Left lobe of liver (tissue), 2 donors: ENCODE measurements at places on chromosomes 3 and 15.

GRCh38 chr3:192863091-192863420, 54.6 kb downstream of the MB21D2 start:
- no peak for DNase-seq

- DNase-seq: no peak
Measured at GRCh38 chr3:146431240-146431639, 38.1 kb downstream of the PLSCR2 start.

DNA sequence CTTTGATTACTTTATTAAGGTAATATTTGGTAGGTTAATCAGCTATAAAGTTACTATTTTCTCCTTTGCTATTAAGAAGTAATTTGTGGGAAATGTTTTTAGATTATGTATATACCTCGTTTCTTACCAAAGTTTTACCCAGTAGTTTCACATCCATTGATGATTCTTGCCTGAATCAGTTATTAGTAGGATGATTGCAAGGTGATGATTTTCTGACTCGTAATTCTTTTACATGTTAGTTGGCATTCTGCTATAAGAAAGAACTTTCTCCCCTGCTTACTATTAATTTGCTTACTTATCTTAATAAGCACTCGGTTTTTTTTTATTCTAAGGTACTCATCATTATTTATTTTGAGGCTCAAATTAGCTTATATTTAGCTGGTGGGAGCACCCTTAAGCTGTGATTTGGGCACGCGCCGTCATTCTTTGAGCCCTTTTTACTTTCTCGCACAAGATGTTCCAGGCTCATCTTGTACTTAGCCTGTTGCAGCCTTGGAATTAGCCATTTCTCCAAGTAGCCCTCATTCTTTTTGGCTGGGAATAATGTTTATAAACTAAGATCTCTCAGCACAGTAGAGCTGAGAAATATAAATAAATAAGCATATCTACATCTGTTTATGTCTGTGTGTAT, 15.3 kb downstream of the USP3 start:
- DNase-seq: no peak

DNA sequence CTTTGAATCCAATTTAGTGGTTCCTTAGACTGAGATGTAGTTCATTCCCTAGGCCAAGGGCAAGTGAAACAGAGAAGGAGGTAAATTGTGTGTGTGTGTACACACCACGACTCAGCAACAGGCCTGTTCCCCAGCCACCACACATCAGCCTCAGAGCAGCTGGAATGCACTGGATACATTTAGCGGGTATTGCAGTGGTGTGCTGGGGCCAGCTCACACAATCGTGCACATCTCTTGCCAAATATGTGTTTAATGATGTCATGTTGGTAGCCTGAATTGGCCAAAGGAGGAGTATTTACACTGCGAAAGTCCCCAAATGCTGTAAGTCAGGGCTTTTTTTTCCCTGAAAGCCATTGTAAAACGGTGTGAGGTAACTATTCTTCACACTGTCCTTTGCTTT, 82.3 kb downstream of the RBPMS2 start:
- DNase-seq: peak; percentile 74

DNA sequence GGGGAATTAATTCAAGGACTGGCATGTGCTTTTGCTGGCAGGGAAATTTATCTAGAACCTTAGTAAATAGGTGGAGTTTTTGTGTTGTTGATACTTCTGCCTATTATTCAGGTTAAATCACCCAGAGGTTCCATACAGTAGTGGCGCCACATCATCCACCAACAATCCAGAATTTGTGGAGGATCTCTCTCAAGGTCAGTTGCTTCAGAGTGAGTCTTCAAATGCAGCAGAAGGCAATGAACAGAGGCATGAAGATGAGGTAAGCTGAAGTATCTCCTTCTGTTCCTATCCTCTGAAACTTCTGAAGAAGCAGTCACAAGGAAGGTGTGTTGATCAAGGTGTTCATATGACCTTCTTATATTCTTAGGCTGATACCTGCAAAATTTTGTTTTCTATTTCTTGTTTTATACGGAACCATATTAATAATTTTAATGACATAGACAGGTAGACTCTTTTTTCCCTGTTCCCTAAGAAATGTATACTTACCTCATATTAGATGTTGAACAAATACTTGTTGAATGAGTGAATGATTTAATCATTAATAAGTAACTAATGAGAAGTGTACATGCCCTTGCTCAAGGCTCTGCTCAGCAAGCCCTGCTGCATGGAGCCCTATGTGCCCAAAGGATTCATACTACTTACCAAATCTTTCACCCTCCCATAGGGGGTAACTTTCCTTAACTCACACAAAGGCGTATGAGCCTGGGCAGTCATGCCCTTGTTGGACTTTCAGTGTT, 43.6 kb downstream of the HMG20A start:
- DNase-seq: no peak

DNA sequence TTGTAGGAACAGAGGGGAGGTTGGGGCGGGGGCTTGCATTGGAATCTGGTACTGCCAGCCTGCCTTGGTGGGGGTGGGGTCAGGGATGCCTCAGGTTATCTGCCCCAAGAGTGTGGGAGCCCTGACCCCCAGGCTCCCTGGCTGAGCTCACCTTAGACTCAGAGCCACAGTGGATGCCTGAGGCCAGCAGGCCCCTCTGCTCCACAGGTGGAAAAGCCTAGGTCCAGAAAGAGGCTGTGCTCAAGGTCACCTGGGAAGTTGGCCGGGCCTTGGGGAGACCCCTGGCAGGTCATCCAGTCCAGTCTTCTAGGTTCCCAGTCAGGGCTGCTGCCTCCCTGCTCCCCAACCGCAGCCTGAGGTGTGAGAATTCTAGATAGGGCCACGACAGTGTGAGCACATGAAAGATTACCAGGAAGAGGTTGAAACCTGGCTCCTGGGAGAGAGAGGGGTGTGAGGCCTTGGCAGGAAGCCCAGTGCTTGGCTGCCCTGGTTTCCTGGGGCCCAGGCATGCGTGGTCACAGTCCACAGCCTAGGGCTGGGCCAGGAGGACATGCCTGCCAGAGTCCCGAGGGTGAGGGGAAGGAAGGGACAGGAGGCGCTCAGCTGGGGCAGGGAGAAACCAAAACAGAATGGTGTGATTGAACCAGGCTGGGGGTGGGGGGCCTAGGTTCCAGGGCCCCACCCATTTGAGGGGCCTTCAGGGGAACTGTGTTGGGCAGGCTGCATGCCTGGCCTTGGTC, 4.9 kb downstream of the HDAC11 start:
- peak; percentile 94 for DNase-seq

- DNase-seq: no peak
Measured at GRCh38 chr15:78156653-78157052, 7.5 kb downstream of the IDH3A start.

DNA sequence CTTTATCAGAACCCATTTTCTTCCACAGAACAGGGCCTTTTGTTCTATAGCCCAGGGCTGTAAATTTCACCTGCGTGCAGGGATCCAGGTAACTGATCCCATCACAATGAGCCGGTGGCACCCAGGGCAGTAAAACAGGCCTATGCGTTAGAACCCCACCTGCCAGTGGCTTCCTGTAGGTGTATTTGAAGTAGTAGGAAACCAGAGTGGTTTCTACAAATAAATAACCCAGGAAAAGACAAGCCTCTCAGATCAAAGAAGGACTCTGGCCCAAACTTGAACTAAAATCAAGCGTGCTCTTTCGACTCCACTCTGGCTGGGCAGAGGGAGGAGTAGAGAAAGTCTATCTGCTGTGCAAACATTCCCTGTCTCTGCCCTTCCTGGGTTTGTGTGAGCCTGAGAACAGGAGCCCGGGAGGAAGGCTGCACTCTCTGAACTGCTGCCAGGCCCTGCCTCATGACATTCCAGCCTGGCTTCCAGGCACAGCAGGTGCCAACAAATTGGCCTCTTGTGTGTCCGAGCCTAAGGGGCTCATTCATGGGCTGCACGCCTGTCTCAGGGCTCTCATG, 77.7 kb downstream of the CEMIP start:
- peak; percentile 81 for DNase-seq

DNA sequence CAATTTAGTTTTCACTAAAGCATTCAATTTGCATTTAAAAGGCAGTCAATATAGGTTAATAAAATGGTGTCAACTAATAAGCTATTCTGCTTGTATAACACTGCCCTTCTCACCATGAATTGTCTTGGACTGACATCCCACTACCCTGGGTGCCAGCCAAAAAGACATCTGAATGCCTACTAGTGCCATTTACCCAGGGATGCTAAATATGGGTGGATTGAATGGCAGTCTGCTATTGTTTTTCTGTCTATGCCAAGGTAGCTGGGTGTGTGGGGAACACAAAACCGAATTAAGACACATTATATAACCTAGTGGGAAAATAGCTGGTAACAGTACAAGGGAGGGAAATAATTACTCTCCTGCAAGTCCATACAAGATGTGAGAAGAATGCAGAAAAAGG, 240.0 kb upstream of the CFAP20DC start:
- DNase-seq: no peak

- no peak for DNase-seq
Measured at GRCh38 chr15:63019511-63020109, 22.9 kb upstream of the TPM1 start.

- no peak for DNase-seq
Measured at GRCh38 chr3:82802501-82802900, 1041.1 kb upstream of the GBE1 start.

DNA sequence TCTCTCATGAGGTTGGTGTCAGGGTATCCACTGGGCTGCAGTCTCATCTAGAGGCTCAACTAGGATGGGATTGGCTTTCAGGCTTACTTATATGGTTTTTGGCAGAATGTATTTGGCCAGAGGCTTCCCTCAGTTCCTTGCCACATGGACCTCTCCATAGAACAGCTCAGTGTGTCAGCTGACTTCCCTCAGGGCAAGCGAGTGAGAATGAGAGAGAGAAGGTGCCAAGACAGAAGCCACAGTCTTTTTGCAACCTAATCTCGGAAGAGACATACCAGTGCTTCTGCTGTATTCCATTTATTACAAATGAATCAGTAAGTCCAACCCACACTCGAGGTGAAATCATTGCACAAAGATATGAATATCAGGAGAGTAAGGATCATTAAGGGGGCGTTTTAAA, 129.2 kb downstream of the CCNL1 start:
- no peak for DNase-seq

DNA sequence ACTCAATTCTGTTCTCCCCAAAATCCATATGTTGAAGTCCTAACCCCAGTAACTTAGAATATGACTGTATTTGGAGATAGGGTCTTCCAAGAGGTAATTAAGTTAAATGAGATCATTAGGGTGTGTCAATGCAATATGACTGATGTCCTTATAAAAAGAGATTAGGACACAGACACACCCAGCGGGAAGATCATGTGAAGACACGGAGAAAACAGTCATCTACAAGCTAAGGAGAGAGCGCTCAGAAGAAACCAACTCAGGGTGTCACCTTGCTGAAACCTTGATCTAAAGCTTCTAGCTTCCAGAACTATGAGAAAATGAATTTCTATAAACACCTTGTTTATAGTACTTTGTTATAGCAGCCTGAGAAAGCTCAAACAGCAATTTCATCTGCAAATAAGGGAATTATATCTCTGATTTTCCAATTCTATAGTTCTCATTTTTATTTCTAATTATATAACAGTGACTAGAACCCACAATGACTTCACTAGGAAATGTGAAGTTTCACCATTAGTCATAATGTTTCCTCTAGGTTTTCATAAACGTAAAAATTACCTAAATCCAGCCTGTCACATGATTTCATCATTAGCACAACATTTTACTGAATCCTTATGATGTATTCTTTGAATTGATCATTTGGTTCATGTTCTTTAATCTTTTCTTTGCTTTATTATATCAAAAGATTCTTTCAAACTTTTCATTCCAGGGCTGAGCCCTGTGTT, 459.1 kb upstream of the MDFIC2 start:
- DNase-seq: no peak

- no peak for DNase-seq
Measured at GRCh38 chr3:94225148-94225865, 162.4 kb downstream of the NSUN3 start.

GRCh38 chr3:176595307-176595706, 602.0 kb downstream of the TBL1XR1 start:
- DNase-seq: no peak

DNA sequence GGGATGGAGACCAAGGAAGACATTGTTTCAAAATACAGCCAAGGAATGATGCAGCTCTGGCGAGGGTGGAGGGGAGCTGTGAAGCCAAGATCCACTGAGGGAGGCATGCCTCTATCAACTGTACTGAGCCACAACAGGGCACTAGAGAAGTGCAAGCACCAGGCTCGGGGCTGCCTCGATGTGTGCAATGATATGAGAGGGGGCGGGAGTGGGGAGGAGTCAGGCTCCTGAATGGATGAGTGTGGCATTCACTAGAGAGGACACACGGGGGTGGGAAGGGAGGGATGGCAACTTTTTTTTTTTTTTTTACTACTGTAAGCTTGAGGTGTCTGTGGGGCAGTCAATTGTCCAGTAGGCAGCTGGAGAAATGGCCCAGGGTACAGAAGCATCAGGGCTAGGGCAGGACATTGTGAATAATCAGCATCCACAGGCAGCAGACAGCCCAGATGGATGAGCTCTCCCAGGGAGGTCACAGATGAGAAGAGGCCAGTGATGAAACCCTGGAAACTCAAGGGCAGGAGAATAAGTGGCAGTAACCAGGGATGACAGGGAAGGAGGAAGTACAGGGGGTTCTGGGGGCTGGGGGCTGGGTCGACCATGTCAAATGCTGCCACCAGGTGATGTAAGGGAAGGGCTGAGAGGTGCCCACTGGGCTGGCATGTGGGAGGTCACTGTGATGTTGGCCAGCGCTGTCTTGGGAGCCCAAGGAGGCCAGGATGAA, 5.9 kb downstream of the STOML1 start:
- no peak for DNase-seq

DNA sequence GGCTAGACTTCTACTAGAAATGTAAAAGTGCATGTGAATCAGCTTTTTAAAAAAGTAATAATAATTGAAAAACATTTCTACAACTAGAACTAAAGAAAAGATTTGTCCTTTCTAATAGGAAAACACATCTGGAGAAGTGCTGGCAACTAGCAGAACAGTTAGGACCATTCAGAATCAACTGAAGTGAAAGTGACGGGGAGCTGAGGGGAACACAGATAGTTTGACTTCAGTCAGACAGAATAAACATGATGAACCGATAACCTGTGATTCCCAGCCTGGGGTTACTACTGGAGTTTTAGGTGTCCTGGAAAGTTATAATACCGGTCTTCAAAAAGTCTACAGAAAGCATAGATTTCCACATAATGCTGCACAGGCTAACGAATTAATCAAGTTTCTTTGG, 28.1 kb downstream of the OPA1 start:
- no peak for DNase-seq

GRCh38 chr3:169818316-169818715, 5.6 kb upstream of the LRRC34 start:
- DNase-seq: no peak

GRCh38 chr15:69400850-69401249, 13.3 kb upstream of the KIF23 start:
- DNase-seq: no peak

- DNase-seq: peak; percentile 66
Measured at GRCh38 chr15:85289677-85290365, 90.6 kb upstream of the AKAP13 start.
